ENCODE measurements at places on chromosomes 1 and 21.

DNA sequence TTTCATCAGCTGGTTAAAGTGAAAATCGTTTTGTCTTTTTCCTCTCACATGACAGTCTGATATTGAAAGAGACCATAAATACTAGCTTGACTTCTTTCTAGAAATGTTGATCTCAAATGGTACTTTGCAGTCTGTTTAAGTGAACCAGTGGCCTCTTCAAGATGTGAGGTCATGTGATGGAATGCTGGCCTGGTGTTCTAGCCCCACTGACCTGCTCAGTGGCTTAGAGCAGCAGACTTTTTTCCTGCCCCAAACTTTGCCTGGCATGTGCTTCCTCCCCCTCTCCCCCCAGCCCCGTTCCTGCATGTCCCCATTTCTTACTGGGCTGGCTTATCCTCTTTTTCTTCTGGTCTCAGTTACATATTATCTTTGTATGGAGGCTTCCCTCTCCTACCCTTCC, 34.3 kb downstream of the ZYG11A start:
- DNase-seq, result no peak

GRCh38 chr1:239951511-239952140, 140.1 kb upstream of the FMN2 start:
- DNase-seq, result peak; percentile 64

DNA sequence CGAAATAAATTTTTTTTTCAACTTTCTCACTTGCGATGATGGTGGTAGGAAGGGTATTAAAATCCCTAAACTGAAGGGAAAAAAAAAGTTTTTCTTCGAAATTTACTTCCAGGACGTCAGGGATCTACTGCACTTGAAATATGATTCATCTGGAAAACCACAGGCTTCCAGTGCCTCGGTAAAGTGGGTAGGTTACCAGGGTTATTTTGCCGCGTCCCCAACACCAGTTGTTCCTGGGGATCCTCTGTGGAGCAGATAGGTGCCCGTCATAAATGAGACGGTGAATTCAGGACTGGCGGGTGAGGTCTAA, 773 bp downstream of the RABIF start:
- DNase-seq, result no peak

GRCh38 chr1:207863893-207864535, 46.9 kb downstream of the CD34 start:
- peak; percentile 80 for DNase-seq

- no peak for DNase-seq
Measured at GRCh38 chr1:33339413-33339812, 18.5 kb upstream of the A3GALT2 start.

DNA sequence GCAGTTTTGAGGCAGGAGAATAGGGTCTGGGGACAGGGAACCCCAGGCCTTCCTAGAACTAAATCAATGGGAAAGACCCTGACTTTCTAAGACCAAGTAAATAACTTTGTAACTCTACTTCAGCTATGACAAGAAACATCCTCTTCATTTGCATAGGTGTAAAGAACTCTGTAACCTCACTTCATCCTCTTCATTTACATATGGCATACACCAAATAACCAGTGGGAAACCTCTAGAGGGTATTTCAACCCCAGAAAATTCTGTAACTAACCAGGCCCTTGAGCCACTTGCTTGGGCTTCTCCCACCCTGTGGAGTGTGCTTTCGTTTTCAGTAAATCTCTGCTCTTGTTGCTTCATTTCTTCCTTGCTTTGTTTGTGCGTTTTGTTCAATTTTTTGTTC, 495.6 kb downstream of the SIPA1L2 start:
- no peak for DNase-seq

DNA sequence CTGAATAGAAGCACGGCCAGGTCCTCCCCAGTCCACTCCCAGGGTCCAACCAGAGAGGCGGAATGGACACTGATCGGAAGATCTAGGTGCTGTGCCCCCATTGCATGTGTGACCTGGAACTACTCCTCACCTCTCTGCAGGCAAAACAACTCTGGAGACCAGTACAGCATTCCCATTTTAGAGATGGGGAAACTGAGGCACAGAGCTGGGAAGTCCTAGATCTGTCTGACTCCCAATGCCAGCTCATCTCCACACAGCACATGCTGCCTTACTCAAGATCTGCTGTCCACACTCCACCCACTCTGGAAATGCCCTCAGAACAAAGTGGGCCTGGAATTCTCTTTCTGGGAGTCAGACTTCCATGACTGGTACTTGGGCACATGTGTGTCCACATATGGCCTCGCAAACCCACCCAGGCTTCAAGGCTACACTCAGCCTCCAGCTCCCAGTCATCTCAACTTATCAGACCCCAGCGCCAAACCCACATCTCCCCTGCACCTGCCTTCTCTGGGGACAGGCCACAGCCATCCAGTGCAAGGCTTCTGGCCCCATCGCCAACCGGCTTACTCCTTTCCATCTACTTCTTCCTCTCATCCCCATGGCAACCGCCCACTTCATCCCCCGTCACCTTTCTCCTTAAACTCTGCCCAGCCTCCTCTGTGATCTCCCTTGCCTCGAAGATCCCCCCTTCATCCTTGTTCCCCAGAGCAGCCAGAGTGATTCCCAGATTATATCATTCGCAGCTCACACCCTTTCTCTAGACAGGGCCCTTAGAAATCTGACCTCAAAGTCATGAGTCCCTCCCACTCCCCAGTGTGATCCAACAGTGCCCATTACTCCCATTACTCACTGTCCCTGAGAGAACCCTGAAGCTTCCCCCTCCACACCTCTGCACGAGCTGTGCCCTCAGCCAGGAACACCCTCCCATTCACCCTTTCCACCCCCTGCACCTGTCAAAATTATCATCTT, 2.7 kb downstream of the COL8A2 start:
- DNase-seq, result no peak

DNA sequence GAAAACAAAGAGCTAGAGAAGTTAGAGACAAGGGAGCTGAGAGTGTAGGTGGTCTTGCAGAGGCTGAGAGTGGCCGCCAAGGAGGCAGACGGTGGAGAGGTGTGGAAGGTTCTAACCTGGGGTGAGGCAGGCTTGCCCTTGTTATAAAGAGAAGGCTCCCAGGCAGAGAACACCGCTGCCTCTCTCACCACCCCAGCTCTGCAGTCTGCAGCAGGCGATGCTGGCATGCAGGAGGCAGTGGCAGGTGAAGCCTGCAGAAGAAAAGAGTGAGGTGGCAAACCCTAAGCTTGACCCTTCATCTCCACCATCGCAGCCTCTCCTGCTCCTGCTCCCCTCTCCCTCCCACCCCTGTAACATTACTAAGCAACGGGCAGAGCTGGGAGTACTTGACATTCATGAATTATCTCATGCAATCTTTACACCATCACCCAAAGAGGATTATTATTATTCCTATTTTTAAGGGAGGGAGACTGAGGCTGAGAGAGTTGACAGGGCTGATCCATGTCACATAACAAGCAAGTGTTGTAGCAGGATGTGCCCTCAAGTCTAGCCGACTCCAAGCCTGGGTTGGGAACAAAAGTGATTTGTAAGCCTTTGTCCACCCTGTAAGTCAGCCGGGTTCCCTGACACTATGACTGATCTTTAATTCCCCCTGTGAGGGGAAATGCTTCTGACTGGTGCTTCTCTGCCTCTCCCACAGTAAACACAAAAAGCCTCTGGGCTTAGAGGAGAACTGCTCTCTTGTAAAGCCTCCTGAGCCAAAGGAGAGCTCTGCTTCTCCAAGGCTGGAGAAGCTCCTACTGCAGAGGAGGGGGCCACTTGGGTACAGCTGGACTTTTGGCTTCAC, 36.1 kb downstream of the KANK4 start:
- no peak for DNase-seq

GRCh38 chr1:154751690-154752089, 118.4 kb downstream of the KCNN3 start:
- no peak for DNase-seq

- no peak for DNase-seq
Measured at GRCh38 chr1:238232084-238232710, 341.5 kb upstream of the ZP4 start.

GRCh38 chr1:25774921-25775771, 24.8 kb upstream of the SELENON start:
- peak; percentile 71 for DNase-seq

DNA sequence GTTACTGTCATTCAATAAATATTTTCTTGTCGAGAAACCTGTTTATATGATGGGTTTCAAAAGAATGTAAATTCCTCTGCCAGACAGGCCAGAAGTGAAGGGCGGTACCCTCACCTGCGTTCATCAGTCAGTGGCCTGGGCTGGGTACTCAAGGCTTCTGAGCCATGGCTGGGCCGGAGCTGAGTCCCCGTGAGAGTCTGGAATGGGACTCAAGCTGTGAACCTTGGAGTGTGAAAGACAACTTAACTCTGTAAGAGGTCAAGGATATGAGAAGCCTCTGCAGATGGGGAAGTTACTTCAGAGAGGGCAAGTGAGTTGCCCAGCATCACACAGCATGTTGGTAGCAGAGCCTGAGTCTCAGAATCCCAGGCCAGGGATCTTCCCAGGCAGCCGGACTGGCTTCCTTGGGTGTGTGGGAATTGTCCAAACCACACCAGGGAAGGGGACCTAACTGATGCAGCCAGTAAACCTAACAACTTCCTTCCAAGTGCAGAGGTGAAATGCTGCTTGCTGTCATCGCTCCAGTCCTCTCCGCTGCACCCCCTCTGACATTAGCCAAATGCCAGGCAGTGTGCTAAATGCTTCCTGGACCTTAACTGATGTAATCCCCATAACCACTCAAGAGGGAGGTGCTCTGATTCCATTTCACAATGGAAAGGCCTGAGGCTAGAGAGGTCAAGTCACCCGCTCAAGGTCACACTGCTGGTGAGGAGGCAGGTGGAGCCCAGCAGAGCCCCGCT, 4.8 kb downstream of the DISP3 start:
- no peak for DNase-seq

DNA sequence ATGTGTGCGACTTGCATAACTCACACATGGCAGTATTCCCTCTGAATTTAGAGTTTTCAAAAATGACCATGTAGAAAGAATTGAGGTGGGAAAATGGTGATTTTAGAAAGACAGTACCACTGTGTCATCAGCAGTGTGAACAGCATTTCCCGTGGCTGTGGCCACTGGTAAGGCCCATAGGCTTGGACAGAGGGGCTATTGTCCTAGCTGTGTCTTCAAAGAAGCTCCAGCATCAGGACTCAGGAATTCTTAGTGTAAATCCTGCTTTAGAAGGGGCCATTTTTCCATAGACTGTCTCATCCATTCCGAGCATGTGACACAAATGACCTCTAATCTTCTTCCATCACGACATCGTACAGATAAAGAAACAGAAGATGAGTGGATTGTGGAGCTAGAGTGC, 119.3 kb upstream of the BACE2 start:
- no peak for DNase-seq

DNA sequence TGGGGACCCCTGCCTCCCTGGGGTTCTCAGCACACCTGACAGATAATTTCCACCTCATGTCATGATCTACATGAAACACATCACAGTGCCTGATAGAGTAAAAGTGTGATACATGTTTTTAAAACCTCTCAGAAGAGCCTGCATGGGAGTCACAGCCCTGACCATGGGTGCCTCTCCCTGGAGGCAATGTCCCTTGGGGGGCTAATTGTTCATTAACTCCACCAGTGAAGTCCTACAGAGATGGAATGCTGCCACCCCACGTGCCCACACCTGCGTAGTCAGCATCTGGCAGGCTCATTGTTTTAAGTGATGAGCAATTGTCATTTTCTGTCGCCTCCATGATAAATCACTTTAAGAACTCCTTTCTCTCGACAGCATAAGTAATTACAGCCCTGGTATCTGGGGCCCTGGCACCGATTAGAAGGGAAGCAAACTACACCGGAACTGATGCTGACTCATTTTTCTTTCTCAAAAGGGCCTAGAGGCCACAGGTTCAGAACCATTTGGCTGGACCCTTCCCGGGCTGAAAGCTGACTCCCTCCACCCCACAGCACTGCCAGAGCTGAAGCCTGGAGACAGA, 109.6 kb upstream of the GJB5 start:
- no peak for DNase-seq

DNA sequence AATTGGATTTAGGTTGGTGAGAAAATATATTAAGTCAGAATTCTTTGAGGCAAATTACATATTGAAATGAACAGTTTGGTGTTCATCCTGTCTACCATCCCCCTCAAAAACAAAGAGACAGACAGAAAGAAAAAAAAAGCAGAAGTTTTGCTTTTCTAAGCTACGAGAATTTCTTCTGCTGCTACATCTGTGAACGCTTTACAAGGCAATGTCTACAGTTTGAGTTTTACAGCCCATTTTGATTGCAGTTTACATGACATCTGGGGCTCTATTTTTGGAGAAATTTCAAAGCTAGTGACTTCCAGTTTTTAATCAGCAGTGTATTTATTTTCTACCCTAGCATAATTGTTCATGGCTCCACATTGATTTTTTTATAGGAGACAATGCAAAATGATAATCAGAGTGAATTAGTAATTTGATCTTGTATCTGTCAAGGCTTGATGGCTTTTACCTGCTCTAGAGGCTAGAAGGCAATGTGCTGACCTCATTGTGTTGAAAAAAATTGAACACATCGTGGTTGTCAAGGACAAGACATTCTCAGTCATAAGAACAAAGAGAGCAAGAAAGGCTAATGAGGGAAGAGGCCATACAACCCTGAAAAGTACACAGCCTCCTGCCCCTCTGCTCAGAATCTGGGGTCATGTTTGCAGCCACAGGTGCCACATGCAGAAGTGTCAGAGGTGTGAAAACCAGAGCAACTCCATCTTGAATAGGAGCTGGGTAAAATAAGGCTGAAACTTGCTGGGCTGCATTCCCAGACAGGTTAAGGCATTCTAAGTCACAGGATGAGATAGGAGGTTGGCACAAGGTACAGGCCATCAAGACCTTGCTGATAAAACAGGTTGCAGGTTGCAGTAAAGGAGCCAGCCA, 201.0 kb upstream of the CAMK1G start:
- DNase-seq, result no peak

DNA sequence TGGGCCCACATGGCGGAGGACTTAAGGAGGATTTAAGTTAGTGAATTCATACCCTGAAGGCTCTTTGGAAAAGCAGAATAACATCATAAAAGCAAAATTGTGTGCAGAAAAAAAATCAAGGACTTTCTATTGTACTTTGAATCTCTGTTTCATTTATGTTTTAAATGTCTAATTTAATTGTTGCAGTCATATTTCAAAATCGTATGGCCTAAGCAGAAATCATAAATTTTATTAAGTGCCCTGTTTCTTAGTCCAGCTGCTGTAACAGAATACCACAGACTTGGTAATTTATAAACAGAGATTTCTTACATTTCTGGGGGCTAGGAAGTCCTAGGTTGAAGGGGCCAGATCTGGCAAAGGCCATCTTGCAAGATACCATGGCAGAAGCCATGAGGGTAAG, 555.6 kb downstream of the LTN1 start:
- DNase-seq, result no peak

- DNase-seq, result peak; percentile 14
Measured at GRCh38 chr1:31750858-31751510, 13.2 kb downstream of the ADGRB2 start.

DNA sequence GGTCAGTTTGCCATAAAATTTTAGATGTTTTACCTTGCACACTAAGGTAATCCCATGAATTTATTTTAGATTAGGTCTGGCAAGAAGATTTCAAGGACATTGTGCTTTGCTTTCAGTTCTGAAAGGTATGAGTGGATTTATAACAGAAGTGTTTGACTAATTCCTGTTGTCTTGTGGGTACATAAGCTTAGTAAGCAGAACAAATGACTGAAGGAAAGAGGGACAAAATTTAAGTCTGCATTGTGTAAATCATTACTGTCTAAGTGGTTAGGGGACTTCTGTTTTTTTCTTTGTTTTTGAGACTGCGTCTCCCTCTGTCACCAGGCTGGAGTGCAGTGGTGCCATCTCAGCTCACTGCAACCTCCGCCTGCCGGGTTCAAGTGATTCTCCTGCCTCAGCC, 60.1 kb downstream of the PKN2 start:
- DNase-seq, result peak; percentile 60
